ENCODE measurements at places on chromosomes 2 and 18. TPM values are rescaled to one million over a fixed set of nuclear protein-coding genes. Genes with fewer than 3 reads are reported as not detected.

SELENOI gene
- total RNA-seq, result 34.1 TPM

COL4A3 gene
- under 0.01 TPM for total RNA-seq

INHA gene
- 0.43 TPM for total RNA-seq

GAREM2 gene
- total RNA-seq, result 0.97 TPM

ZNG1B gene
- total RNA-seq, result 29.4 TPM

HAAO gene
- total RNA-seq, result 1.6 TPM

MALL gene
- total RNA-seq, result 2.2 TPM

TLX2 gene
- total RNA-seq, result not detected

Measured in fibroblast of villous mesenchyme (primary cell).